GM23248 (cell line): ENCODE measurements at places on chromosomes 1 and 21.

- peak; percentile 58 for DNase-seq
These were observed 2.2 kb downstream of the ATP1A2 start for GRCh38 chr1:160117709-160118183.

- no peak for DNase-seq
These were observed 362.8 kb downstream of the KCNH1 start for GRCh38 chr1:210771131-210771530.

DNA sequence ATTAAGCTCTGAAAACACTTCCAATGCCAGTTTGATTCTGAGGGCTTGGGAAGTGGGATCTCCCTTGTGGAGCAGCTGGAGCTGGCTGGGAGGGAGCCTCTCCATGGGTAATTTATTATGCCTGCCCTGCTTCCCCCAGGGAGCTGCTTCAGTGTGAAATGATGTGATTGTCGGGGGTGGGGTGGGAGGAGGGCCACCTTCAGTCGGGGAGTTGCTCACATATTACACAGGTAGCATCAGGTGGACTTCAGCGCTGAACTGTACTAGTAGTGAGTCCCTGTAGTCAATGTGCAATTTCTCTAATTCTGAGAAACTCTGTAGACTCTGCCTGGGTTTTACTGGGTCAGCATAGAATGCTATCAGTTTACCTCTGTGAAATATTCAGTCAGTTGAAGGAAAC, 12.8 kb downstream of the PLA2G2E start:
- DNase-seq, result no peak

DNA sequence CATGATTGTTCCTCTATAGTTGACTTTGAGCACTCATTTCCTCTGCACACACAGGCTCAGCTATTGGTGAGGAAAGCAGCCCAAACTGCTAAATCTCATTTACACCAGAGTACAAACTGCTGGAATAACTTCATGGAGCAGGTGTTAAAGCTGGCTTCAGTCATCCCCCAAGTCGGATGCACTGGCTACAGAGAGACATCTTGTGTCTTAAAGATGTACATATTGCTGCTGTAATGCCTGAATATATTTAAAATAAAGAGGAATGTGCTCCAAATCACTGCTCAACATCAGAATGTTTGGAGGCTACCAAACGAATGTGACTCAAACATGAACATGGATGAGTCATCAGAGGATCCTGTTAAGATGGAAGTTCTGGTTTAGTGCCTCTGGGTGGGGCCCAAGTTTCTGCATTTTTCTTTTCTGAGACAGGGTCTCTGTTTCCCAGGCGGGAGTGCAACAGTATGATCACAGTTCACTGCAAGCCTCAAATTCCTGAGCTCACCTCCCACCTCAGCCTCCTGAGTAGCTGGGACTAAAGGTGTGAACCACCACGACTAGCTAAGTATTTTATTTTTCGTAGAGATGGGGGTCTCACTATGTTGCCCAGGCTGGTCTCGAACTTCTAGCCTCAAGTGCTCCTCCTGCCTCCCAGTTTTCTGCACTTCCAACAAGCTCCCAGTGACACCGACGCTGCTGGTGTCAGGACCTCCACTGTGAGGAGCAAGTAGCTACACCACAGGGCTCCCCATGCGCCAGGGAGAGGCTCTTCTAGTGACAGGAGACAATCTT, 79.0 kb upstream of the KRTAP19-8 start:
- DNase-seq, result peak; percentile 95

DNA sequence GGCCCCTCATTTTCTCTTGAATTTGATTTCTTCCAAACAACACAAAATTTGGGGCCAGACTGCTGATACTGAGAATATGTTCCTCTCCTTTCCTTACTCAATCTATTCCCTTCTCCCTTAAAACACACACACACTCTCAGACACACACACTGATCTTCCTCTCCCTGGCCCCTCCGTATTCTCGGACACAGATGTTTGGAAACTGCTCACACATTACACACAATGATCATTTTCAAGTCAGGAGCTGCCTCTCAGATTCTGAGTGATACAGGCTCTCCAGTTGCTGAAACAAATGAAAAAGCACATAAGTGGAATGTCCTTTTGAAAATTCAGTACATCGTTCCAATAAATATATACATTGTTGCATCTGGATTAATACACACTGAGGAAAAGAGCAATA, 161.3 kb downstream of the CLEC20A start:
- DNase-seq, result no peak

DNA sequence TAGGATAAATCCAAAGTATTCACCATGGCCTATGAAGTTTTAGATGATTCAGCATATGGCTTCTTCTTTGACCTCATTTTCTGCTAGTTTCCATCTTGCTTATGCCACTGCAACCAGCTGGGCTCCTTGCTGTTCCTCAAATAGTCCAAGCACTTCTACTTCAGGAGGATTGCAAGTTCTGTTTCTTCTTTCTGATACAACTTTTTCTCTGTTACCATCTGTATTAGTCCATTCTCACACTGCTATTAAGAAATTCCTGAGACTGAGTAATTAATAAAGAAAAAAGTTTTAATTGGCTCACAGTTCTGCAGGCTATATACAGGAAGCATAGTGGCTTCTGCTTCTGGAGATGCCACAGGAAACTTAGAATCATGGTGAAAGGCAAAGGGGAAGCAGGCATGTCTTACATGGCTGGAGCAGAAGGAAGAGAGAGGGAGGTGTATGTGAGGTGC, 20.3 kb downstream of the PTGS2 start:
- no peak for DNase-seq

DNA sequence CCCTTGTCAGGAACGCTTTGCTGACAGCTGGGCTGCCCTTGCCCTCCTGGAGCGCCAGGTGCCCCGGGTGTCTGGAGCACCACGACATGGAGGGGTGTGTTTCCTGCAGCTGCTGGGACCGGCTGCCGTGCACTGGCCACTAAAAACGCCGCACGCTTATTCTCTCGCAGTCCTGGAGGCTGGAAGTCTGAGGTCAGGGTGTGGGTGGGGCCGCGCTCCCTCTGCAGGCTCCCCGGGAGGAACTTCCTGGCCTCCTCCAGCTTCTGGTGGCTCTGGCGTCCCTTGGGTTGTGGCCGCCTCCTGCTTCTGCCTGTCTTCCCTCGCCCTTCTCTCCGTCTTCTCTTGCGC, 28.0 kb upstream of the PLCH2 start:
- peak; percentile 38 for DNase-seq

- DNase-seq, result no peak
These were observed 87.6 kb upstream of the SOD1 start for GRCh38 chr21:31571879-31572278.

DNA sequence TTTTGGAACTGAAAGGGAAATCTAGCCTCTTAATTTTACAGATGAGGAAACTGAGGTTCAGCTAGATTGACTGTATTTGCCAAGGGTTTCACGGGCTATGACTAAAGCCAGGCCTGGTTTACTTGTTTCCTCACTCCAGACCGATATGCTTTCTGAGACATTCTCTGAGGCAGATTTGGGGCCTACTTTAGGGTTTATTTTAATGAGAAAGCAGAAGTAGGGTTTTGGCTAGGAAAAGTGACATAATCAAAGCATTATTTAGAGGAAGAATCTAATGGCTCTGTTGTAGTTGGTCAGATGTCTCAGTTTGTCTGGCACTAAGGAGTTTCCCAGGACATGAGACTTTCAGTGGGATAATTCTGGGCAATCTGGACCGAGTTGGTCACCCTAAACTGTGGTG, 1.5 kb upstream of the RPTN start:
- DNase-seq, result peak; percentile 14

DNA sequence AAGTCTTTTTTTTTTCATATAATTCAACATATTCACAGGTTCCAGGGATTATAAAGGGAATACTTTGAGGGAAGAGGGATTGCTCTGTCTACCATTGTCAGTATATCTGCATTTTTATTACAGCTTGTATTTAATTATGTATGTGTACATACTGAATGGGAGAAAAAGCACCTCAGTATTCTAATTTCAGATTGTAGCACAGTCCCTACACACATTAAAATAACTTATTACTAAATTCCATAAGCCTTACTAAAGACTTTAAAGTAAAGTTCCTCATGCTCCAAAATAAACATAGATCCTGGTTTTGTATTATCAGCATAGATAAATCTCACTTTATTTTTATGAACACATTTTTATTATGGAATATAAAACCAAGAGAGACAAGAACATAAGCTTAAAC, 134.2 kb downstream of the NCAM2 start:
- DNase-seq, result no peak

- peak; percentile 54 for DNase-seq
These were observed 10.2 kb downstream of the ADAM30 start for GRCh38 chr1:119885903-119886783.

DNA sequence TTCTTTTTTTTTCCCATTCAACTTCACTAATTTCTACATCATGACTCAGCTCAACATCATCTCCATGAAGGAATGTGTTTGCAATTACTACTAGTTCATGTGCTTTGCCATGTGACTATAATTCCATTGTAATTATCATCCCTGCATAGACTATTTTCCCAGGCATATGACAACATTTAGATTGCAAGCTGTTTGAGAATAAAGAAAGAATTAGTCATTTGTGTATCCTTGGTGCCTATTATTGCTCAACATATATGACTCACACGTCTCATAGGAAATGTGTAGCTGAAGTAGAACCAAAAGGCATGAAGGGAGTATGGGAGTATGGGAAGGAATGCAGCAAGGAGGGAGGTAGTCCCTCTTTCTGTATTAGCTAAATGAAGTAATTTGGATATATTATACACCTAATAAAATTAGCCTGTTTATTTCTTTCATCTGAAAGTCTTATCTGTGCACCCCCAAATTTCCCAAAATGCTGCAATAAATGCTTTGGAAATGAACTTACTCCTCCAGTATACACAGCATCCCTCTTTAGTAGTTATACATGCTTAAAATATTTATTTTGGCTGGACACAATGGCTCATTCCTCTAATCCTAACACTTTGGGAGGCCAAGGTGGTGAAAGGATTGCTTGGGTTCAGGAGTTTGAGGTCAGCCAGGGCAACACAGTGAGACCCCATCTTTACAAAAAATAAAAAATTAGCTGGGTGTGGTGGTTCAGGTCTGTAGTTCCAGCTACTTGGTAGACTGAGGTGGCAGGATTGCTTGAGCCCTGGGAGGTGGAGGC, 316.9 kb upstream of the ADGRL4 start:
- DNase-seq, result peak; percentile 96

DNA sequence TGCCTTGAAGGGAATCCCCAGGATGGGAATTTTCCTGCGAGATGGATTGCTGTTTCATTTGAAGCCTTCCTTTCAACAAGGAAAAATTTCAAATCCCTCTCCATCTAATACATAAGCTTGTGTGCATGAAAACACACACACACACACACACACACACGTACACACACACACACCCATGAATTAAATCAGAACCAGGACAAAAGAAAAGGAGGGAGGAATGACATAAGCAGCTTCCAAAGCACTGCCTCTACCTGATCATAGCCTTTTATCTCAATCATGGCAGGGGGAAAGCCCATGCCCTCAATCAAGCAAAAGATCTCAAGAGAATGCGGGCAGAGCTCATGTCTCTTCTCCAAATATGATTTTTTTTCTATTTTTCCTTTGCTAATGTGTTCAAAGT, 139.7 kb downstream of the SLC44A5 start:
- no peak for DNase-seq

GRCh38 chr1:56286956-56287355, 292.4 kb downstream of the PLPP3 start:
- DNase-seq, result peak; percentile 62

DNA sequence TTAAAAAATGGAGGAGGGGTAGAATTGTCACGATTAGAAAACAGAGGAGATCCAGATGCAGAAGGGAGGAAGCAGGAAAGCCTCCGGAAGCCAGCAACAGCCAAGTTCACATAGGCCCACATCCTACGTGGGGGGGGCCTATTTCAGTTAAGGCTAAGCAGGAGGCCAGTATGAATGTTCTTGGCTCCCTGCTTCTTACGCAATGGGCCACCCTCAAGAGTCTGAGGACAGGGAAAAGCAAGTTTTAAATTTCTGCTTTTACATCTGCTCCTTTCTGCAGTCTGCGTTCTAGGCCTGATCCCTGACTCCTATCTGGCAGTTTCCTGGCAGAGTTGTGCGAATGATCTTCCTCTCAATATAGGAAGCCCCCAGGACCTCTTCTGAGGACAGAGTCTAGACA, 30.6 kb downstream of the RABIF start:
- DNase-seq, result peak; percentile 74

DNA sequence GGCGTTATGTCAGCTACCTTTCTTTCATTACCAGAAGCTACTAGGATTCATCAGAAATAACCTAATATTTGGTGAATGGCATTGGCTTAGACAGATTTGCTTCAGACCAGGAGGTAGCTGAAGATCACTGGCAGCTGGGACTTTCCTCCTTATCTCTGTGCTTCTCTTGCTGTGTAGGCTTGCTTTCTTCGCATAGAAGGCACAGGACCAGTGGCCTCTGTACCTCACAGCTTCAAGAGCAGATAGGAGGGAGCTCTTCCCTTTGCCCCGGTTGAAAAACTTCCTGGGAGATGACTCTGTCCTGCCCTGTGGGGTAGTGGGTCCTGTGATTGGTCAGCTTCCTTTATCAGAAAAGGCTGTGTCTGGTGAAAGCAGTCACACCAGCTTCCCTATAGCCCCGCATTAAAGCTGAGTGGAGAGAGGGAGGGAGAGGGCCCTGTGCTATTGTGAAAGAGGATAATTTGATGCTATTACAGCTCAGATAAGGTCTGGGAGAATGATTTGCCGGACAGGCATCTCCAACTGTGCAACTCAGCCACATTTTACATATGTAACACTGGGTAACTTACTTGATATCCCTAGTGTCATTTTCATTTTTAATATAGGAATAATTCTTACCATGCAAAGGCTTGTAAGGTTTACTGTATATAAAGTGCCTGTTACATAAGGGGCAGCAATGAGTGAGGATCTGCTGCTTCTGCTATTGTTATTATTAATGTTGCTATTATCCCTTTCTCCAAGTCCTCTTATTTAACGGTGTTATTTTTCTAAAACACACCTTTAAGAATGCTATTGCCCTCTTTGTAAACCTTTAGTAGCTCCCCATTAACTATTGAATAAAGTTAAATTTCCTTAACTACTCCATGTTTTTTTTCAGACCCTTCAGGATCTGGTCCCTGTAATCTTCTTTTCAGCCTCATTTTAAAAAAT, 31.6 kb downstream of the OSBPL9 start:
- peak; percentile 68 for DNase-seq

DNA sequence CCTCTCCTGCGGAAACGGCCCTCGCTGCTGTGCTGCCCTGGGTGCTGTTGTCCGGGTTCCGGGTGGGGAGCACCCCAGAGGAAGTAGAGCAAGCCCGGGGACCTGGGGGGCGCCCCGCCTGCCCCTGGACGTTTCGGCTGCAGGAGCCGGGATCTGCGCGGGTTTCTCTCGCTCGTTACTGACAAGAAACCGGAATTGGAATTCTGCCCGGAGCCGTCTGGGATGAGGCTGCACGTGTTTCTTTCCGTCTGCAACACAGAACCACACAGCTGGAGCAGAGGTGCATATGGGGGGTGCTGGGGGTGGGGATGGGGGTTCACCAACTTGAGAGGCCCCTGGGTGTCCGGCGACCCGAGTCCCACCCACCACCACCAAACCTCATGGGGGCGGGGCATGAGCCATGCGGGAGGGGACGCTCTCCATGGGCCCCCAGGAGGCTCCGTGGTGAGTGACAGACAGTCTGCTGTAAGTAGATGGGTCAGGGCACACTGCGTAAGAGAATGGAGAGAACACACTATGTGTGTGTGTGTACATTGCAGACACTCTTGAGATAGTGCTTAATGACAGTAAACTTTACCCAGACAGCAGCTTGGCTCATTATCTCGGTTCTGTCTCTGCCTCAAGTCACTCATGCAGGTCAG, 261.4 kb upstream of the C1orf174 start:
- no peak for DNase-seq
